ENCODE measurements at places on chromosomes 3 and 15. TPM values are rescaled to one million over a fixed set of nuclear protein-coding genes. Genes with fewer than 3 reads are reported as not detected.

Gene GRK7
- total RNA-seq: not detected

Gene CX3CR1
- total RNA-seq: 1.5 TPM

Gene PGBD4
- 1.5 TPM for total RNA-seq

GRCh38 chr3:194687638-194688199, 2.0 kb downstream of the FAM43A start:
- peak; percentile 74 for DNase-seq

DNA sequence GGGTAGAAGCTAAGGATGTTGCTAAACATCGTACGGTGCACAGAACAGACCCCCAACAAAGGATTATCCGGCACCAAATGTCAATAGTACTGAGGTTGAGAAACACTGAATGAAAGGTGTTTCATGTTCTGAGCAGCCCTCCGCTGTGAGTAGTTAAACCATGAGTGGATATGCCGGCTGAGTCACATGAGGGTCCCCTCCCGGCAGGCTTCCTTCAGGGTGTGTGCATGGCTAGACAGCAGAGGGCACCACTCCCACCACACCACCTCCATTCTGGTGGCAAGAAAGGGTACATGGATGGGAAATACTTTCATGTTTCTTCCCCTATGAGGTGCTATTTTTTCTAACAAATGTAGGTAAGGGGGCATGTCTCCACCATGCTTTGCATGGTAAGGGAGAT, 128.3 kb upstream of the SEMA6D start:
- DNase-seq: no peak

Data from ureter (tissue), 1 donor.